ENCODE measurements at places on chromosomes 11 and 22. TPM values are rescaled to one million over a fixed set of nuclear protein-coding genes. Genes with fewer than 3 reads are reported as not detected.

RBMXL2 gene
- not detected for total RNA-seq

TRIM48 gene
- total RNA-seq = not detected

CCDC188 gene
- total RNA-seq = not detected

C11orf52 gene
- not detected for total RNA-seq

MICAL3 gene
- total RNA-seq = 30.5 TPM

SCT gene
- total RNA-seq = not detected

SMTNL1 gene
- total RNA-seq = not detected

Data from A549 treated with CpdA at 1 μM for 4 hours (cell line).